ENCODE measurements at places on chromosomes 6 and 20. TPM values are rescaled to one million over a fixed set of nuclear protein-coding genes. Genes with fewer than 3 reads are reported as not detected.
A peak's percentile ranks its signal among the peaks of the same experiment; 100 is the strongest.

The OR10C1 gene
- total RNA-seq: not detected

The TREM1 gene
- total RNA-seq: not detected

The KCNQ5 gene
- 2.6 TPM for total RNA-seq

The ADGB gene
- total RNA-seq: not detected

The PI16 gene
- 21.3 TPM for total RNA-seq

GRCh38 chr6:45323656-45324224 lies 4.4 kb upstream of the RUNX2 start:
- H3K4me3 ChIP-seq: no peak overlapping the region
- no peak for DNase-seq
- no peaks in the 10 kb centered on the region for H3K27me3 ChIP-seq
- H3K36me3 ChIP-seq: no peaks in the 10 kb centered on the region
- H3K27ac ChIP-seq: no peak overlapping the region

GRCh38 chr6:42424906-42425474 lies 26.7 kb downstream of the TRERF1 start:
- no peaks in the 10 kb centered on the region for H3K27me3 ChIP-seq
- H3K27ac ChIP-seq: no peak overlapping the region
- H3K4me1 ChIP-seq: peaks cover 13% of the 10 kb centered on the region
- DNase-seq: peak; percentile 70
- no peaks in the 10 kb centered on the region for H3K36me3 ChIP-seq

DNA sequence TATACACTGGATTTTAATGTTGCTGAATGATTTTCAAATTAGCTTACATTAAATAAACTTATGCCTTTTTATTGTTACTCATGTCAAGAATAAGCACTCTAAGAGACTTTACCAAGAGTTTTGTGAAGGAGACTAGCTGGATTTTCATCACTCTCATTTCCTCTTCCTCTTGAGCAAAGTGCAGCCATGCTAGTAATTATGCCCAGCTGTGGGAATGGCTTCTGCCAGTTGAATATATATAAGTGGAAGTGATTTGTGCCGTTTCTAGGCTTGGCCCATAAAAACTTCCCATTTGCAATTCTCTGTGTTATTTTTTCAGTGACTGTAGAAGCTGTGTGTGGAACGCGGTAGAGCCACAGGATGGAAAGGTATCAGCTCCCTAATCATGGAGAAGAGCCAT lies 255.8 kb downstream of the HDGFL1 start:
- no peak overlapping the region for H3K27ac ChIP-seq
- H3K36me3 ChIP-seq: no peaks in the 10 kb centered on the region
- peaks cover 17% of the 10 kb centered on the region for H3K4me1 ChIP-seq
- DNase-seq: no peak
- no peak overlapping the region for H3K4me3 ChIP-seq
- no peaks in the 10 kb centered on the region for H3K27me3 ChIP-seq

- DNase-seq: no peak
- no peak overlapping the region for H3K27ac ChIP-seq
- no peak overlapping the region for H3K4me3 ChIP-seq
- no peaks in the 10 kb centered on the region for H3K27me3 ChIP-seq
- no peaks in the 10 kb centered on the region for H3K36me3 ChIP-seq
Measured at GRCh38 chr20:24472426-24472825, 3.0 kb downstream of the SYNDIG1 start.

DNA sequence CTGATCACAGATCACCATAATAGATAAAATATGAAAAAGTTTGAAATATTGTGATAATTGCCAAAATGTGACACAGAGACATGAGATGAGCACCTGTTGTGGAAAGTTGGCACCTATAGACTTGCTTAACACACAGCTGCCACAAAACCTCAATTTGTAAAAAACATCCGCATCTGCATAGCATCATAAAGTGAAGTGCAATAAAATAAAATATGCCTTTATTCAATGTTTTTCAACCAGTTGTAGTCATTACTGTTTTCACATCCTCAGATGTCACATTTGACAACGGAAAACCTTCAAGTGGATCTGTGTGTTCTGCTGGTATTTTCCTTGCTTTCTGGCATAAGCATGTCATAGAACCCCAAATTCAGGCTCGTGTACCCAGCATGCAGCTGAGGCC lies 50.2 kb upstream of the IFNGR1 start:
- no peak overlapping the region for H3K27ac ChIP-seq
- H3K4me1 ChIP-seq: peaks cover 10% of the 10 kb centered on the region
- H3K27me3 ChIP-seq: no peaks in the 10 kb centered on the region
- no peak for DNase-seq
- H3K36me3 ChIP-seq: no peaks in the 10 kb centered on the region
